ENCODE measurements at places on chromosomes 3 and 15.

GRCh38 chr3:149004622-149005021 lies 13.3 kb downstream of the GYG1 start:
- DNase-seq: no peak

DNA sequence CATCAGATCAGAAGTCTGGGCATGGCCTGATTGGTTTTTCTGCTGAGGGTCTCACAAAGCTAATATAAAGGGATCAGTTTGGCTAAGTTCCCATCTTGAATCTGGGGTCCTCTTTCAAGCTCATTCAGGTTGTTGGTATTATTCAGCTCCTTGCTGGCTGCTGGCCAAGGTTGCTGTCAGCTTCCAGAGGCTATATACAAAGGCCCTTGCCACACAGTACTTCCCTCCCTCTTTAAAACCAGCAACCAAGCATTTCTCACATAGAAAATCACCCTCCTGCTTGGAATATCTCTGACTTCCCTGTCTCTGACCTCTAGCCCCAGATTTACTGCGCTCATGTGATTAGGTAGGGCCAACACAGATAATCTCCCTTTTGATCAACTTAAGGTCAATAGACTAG lies 442.9 kb downstream of the ERC2 start:
- no peak for DNase-seq

DNA sequence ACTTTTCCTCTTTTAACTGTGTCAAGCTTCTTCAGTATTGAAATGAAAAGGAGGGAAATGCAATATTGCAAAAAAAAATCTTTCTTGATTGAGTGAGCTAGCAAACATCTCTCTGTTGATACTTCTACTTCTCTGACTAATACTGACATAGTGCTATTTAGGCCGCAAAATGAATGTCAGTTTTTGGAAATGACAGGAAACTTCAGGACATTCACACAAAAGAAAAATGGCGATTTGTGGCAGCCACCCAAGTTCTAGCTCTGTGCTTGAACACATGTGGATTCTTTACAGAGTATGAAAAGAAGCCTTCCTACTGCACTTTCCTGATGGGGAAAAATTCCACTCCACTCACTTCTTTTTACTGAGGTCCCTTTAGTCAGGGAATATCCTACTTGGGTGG lies 486.8 kb upstream of the ALCAM start:
- no peak for DNase-seq

DNA sequence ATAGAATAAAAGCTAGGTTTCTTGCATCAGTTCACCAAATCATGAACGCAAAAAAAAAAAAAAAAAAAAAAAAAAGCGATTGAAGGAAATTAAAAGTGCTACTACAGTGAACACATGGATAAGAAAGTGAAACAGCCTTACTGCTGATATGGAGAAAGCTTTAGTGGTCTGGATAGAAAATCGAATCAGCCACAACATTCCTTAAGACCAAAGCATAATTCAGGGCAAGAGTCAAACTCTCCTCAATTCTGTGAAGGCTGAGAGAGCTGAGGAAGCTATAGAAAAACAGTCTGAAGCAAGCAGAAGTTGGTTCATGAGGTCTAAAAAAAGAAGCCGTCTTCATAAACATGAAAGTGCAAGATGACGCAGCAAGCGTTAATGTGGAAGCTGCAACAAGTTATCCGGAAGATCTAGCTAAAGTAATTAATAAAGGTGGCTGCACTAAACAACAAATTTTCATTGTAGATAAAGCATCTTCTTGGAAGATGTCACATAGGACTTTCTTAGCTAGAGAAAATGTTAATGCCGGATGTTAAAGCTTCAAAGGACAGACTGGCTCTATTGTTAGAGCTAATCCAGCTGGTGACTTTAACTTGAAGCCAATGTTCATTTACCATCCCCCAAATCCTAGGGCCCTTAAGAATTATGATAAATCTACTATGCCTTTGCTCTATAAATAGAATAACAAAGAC lies 19.2 kb downstream of the P3H2 start:
- no peak for DNase-seq

DNA sequence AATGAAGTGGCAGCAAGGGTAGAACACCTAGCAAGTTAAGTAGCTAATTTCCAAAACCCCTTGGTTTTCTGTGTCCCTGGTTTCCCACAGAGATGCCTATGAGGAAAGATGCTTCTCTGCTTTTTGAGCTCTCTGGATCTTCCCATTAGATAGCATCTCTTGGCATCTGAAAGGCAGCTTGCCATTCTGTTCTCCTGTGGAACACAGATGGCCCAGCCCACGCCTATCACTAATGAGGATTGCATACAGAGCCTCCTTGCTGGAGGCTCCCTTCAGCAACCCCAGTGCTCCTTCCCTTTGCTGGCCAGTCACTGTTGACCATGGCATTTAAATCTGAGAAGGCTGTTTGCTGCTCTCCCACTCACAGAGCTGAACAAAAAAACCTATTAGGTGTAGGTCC lies 34.4 kb upstream of the ETV5 start:
- no peak for DNase-seq

- no peak for DNase-seq
These were observed 5.3 kb downstream of the PLEKHO2 start for GRCh38 chr15:64847016-64847415.

DNA sequence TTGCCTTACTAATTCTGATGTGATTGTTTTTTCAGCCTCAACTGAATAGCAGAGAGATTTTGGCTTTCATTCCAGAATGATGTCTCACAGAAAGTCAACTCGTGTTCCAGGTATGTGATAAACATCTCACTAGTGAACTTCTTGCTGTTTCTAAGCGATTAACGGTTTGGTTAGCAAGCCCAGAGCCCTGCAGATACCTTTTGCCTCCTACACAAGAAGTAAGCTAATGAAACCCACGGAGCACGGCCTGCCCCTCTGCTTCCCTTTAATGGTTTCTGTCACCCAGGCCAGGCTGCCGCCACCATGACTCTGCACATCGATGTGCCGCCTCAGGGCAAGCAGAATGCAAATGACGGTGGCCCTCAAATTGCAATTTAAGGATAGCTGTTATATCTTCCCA lies 155.9 kb upstream of the ICE2 start:
- DNase-seq: no peak

DNA sequence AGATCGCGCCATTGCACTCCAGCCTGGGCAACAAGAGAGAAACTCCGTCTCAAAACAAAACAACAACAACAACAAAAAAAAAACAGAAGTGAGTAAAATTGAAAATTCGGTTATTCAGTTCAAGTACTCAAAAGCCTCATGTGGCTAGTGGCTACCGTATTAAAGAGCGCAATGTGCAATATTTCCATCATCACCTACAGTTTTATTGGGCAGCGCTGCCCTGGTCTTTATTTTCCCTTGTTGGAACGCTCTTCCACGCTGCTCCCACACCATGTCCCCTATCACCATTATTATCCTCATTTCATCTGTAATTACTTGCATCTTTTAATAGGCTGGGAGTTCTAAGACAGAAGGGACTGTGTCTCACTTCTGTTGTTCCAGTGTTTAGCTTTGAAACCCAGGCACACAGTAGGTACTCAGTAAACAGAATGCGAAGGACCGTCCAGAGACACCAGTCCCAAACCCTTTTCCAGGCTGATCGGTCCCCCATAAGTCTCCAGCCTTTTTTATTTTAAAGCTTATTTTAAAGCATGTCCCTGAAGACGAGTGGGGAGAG lies 423 bp upstream of the HACD3 start:
- DNase-seq: no peak
